ENCODE measurements at places on chromosomes 1 and 21.
A peak's percentile ranks its signal among the peaks of the same experiment; 100 is the strongest.

GRCh38 chr1:11434501-11434900 is 44.5 kb upstream of the DISP3 start:
- DNase-seq = no peak

GRCh38 chr1:244760471-244760870 is 75.0 kb upstream of the COX20 start:
- no peak for DNase-seq

GRCh38 chr1:213268221-213268620 is 217.2 kb downstream of the RPS6KC1 start:
- DNase-seq = no peak

GRCh38 chr1:177145106-177146070 is 19.1 kb downstream of the ASTN1 start:
- DNase-seq = no peak

DNA sequence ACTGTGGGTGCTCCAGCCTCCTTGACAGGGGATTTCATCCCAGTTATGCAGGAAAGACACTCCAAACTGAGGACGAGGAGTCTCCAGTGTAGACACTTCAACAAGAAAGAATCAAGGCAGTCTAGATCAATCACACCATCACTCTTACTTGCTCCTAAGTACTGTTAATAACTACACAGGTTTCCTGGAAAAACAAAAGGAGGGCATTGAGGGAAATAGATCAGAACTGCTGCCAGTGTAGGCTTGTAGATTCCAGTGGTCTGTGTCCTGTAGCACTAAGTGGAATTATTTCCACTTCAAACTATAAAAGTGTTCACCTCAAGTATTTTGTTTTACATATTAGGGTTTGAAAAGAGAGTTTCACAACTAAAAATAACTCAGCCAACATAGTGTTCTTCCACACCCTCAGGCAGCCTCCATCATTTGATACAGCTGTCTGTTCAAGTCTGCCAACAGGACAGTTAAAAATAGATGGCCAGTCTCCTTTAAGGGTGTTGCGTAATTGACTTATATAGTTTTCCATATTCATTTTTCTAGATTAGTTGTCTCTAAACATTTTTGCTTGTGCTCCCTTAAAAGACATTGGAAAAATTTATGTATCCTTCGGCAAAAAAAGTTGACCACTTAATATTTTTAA is 32.0 kb upstream of the AGL start:
- no peak for DNase-seq

GRCh38 chr1:84048820-84049219 is 49.9 kb upstream of the TTLL7 start:
- DNase-seq = no peak

- DNase-seq = peak; percentile 63
These were observed at the start of gene VANGL2 for GRCh38 chr1:160400223-160400645. Gene VANGL2, plus strand, starts transcription at chr1:160400564. Its CDS starts 15,274 bp downstream, at chr1:160415838.

DNA sequence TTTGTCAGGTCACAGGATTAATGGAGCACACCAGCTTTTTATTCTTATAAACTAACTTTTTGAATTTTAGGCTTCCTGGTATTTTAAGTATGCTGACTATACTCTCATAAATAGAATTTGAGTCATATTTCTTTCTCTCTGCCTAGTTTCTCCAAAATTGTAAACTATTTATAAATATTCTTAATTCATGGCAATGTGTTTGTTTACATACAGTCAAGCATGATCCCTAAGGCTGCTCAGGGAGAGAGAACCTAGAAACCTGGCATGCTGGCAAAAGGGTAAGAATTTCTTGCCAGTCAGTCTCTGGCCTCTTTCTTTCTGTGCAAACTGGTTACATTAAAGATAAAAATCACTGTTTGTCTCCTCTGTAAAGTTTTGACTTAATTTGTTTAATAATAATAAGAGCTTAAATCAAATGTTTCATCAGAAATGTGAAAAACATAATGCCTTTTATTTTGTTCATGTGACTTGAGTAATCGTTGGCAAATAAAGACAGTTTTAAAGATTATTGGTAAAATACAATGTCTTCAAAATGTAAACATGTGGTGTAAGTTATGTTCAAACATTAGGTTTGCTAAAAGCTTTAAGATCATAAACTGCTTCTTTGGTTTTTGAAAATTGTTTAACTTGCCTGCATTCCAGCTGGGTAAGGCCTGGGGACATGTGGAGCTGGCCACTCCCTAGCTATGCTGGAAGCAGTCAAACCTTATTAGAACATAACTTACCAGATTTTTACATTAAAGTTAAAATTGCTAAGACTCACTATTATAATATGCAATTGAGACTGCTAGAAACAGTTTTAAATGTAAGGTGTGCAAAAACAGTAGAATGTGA is 1401.7 kb downstream of the NCAM2 start:
- DNase-seq = no peak

DNA sequence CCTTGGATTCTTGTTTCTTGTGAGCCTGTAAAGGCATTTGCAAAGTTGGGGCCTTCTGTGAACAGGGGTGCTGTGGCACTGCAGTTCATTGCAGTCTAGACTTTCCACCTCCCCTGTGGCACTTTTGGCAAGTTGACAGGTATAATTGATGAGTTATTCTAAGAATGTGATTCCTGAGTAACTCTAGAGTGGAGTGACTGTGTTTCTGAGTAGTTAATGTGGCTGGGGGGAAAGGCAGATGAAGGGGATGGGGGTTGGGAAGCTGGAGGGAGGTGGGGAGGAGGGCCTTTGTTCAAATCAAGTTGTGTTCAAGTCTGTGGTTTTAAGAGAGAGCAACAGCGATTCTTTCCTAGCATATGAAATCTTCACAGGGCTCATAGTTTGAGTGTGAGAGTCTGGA is 32.9 kb downstream of the PBX1 start:
- no peak for DNase-seq

DNA sequence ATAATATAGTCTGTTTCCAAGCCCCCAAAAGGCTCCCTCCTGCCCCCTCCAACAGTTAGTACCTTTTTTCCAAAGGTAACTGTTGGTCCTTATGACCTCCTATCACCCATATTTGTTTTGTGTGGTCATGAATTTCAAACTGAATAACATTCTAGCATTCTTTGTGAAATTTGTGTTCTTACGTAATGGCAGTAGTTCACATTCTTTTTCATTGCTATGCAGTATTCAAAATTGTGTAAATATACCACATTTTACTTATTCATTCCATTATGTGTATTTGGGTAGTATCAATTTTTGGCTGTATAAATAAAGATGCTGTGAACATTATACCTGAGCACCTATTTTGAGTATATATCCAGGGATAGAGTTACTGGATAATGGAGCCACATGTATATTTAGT is 13.4 kb downstream of the RNF11 start:
- no peak for DNase-seq

- no peak for DNase-seq
These were observed 35.4 kb downstream of the RCSD1 start for GRCh38 chr1:167665469-167665868.

DNA sequence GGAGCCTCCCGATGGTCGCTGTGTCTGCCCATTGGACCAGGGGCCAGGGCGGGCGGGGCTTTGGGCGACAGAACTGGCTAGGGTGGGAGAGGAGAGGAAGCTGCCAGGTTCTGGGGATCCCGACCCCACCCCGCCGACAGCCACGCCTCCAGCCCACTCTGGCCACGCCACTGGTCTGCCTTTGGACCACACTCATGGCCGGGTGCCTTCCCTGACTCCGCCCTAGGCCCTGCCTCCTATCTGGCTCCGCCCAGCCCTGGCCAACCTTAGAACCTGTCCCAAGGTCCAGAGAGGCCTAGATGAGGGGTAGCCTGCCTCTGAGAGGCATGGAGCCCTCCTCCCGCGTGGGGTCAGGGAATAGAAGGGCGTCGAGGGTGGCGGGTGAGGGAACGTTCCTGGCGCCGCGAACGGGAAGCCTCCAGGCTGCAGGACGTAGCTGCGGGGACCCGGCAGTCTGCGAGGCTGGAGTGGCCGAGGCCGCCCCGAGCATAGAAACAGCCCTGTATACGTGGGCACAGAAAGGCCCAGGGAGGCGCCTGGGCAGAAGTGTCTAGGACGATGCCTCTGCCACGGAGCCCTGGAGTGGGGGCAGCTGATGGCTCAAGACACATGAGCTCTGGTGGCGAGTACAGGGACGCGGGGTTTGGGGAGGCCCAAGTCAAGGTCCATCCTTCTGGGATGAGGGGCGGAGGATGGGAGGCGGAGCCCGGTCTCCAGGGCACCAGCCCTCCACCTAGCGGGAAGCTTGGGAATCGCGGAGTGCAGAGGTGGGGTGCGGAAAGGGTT is 11.5 kb upstream of the COL16A1 start:
- peak; percentile 72 for DNase-seq

GRCh38 chr21:42346441-42346840 is 4.4 kb downstream of the TFF2 start:
- DNase-seq = no peak

DNA sequence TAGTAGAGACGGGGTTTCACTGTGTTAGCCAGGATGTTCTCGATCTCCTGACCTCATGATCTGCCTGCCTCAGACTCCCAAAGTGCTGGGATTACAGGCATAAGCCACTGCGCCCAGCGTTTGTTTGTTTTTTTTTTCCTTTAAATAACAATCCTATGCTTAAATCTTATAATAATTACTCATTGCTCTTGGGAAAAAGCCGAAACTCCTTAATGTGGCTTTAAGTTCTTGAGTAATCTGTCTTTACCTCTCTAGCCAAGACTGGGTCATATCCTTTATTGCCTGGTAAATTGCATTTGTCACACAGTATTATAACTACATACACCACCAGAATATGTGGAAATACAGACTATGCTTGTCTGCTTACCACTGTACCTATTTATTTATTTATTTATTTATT is 97.1 kb downstream of the MACF1 start:
- DNase-seq = no peak

GRCh38 chr1:20148571-20149500 is 9.7 kb downstream of the PLA2G2F start:
- DNase-seq = no peak

- DNase-seq = no peak
These were observed 25.5 kb upstream of the RBBP5 start for GRCh38 chr1:205147191-205147835.

DNA sequence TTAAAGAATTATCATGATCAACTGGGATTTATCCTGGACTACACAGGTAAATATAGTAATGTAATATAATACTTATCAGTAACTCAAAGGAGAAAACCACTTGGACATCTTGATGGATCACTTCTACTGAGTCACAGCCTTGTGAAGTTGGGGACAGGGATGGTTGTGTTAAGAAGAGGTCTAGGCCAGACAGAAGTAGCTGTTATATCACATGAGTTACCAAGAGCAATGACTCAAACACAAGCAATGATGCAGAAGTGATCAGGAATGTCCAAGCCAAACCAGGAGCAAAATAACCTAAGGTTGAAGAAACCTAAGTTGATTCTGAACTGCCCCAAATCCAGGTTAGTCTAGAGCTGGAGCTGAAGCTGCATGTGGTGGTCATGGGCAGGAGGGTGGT is 424.5 kb upstream of the DAB1 start:
- DNase-seq = no peak

GRCh38 chr1:205004351-205004750 is 38.7 kb upstream of the CNTN2 start:
- no peak for DNase-seq

DNA sequence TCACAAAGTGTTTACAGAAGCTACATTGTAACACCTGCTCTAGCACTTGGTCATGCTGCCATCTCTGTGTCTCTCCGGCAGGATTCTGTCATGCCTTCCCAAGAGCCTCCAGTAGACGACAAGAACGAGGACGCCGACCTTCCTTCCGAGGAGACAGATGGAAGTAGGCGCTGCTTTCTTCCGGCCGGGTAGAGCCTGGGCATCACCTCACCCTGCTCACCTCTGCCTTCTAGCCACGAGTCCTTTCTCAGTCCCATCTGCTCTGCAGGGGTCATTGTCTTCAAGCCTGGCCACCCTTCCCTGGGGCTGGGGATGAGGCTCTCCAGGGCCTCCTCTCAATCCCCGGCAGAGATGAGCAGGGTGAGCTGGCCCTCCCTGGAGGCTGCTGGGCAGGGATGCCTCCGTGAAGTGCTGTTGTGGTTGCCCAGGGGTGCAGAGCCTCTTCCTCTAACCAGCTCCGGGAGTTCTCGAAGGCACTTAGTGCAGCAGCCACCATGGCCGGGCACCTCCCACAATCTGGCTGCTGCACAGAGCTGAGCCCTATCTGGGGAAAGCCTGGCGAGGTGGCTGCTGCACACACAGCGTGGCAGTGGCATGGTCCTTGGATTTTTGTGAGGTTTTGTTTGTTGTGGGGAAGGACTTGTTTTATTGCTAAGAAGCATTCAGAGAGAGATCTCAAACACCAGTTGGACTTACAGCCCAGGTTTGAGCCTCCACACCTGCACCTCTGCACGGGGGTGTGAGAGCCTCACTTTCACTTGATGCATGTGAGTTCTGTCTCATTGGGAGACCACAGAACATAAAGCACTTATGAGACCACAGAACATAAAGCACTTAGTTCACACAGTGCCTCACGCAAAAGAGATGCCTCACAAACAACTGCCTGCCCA is 48.4 kb downstream of the FAAP20 start:
- no peak for DNase-seq

DNA sequence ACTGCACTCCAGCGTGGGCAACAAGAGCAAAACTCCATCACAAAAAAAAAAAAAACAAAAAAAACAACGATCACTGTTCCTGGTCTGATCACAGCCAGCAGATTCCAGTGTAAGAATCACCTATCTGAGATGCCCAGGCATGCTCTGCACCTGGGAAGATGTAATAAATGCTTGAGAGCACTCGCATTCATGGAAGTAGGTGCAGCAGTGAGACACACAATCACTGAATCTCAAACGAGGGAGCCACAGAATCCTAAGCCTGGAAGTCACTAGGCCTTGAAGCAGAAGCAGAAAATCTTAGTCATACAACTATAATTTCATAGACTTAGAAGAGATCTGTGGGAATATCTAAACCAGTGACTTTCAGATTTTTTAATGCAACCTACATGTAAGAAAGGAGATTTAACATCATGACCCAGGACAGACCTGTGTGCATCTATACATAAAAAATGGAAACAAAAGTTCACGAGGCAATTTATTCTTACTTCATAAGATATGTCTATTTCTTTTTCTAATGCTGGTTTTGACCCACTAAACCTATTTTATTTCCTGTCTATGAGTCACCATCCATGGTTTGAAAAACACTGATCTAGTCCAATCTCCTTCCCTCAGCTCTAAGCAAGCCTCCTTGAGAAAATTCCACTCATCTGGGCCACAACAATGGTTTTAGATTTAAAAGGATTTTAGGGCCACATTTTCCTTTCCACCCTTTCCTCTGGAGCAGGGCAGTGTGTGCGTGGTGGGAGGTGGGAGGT is 30.4 kb downstream of the RIMS3 start:
- DNase-seq = no peak

- no peak for DNase-seq
These were observed 997 bp upstream of the SIM2 start for GRCh38 chr21:36697851-36698384.

- no peak for DNase-seq
These were observed 7.5 kb downstream of the DMAP1 start for GRCh38 chr1:44220755-44221154.

DNA sequence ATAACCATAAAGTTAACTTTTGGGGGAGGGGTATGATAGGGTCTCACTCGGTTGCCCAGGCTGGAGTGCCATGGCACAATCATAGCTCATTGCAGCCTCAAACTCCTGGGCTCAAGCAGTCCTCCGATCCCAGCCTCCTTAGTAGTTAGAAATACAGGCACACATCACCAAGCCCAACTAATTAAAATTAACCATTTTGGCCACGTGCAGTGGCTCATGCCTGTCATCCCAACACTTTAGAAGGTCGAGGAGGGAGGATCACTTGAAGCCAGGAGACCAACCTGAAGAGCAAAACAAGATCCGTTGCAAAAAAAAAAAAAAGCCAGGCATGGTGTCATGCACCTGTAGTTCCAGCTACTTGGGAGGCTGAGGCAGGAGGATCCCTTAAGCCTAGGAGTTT is 26.6 kb upstream of the MED18 start:
- no peak for DNase-seq

GRCh38 chr1:23555270-23555985 is 3.9 kb downstream of the ID3 start:
- no peak for DNase-seq
